ENCODE measurements at places on chromosomes 4 and X.

DNA sequence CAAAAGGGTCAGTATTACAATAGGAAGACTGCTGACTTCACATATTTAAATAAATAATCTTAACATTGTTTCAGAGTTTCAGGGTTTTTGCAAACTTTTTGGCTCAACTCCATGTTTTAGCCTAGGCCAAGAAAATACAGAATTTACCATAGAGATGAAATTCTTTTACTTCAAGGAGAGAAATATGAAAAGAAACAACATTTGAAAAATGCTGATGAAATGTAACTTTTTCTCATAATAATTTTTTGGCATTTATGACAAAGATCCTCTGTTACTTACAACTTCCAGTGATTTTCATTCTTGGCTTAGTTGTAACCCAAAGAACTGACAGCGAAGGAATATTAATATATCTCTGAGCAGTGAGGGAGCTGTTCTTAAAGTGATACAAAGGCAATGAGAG, 316.1 kb upstream of the EMCN start:
- no peak for DNase-seq

- DNase-seq = peak; percentile 60
Observed at GRCh38 chrX:39814391-39814790, 283.4 kb downstream of the BCOR start.

DNA sequence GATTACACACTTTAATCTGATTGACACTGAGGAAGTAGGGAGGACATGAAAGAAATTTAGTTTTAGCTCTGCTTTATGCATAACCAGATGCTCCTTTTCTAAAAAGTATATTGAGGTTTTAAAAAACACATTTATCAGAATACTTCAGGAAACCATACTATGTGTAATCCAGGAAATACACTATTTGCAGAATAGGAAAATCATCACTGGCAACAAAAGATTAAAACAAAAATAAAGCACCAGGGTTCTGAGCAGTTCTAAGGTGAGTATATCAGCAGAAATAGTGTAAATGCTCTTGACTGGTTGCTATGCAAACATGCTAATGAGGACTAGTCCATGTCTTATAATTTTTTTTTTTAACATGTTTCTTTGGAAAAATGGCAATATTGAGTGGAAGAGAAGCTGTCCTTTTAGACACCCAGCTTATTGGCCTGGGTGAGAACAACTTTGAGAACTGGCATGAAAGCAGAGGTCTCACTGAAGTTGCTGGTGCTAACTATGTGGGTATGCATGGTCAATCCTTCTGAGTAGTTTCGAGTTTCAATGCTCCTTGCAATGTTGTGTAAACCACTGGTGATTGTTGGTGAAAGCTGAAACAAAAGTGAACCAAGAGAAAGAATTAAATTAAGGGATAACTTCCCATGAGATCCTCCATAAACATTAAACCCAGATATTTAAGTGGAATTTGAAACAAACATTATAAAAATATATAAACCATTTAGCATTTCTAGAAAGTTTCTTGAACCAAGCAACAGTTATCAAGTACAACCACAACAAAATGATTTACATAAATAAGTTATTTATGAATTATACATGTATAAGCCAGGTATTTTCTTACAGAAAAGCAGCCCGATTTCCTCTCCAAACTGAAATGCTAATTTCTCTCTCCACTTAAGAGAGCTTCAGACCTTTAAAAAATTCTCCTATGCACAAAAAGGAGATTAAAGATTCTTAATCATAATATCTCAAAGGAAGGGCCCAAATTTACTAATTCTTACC, 20.4 kb upstream of the SCD5 start:
- DNase-seq = no peak

DNA sequence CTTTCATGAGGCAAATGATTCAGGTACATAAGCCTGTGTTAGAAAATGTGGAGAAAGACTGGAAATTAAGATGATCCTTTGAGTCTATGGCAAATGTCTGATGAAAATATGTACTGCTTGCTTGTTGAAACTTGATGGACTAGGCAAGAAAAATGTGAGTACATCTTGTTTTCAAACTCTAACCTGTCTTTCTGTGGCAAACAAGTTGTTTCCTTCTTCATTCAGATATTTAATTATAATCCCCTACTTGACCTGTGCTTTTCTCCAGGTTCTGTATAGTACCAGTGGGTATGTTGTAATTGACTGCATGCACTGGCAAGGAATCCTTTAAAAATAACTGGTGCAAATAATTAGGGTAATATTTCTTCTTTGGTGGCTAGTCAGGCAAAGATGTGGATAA, 136.7 kb downstream of the ARHGAP24 start:
- DNase-seq = no peak

- DNase-seq = peak; percentile 31
Observed at GRCh38 chr4:169185133-169185956, 85.4 kb downstream of the SH3RF1 start.

GRCh38 chrX:22959204-22959920, 40.4 kb upstream of the DDX53 start:
- DNase-seq = no peak

DNA sequence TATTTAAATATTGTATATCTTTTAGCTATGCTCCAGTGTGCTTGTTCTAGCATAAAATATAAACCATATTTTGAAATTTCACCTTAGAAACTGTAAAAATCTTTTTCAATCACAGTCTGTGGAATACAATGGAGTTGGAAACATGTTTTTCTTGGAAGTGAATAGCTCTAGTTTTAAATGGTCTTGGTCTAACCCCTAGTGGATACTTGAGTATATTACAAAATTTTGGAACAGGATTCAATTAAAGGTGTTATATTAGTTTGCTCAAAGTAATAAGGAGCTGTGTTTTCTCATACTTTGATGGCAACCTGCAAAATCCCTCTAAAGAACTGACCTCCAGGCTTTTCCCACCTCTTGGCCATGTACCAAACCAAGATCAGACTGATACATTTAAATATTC, 48.2 kb downstream of the STK26 start:
- peak; percentile 54 for DNase-seq

DNA sequence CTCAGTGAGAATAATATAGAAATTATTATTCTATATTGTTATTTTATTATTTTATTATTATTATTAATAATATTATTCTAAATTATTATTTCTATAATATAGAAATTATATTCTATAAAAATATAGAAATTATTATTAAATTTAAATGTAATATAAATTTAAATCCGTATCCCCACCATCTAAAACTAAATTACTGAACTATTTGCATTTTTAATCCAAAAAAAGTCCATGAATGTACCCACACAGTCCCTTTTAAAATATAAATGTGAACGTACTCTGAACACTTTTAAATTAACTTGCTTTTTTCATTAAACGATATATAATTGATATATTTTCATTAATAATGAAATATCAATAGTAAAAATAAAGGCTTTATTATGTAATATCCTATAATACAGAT, 248.3 kb upstream of the PCDH7 start:
- DNase-seq = no peak

- DNase-seq = no peak
Observed at GRCh38 chrX:71171110-71171801, 26.6 kb downstream of the NLGN3 start.

DNA sequence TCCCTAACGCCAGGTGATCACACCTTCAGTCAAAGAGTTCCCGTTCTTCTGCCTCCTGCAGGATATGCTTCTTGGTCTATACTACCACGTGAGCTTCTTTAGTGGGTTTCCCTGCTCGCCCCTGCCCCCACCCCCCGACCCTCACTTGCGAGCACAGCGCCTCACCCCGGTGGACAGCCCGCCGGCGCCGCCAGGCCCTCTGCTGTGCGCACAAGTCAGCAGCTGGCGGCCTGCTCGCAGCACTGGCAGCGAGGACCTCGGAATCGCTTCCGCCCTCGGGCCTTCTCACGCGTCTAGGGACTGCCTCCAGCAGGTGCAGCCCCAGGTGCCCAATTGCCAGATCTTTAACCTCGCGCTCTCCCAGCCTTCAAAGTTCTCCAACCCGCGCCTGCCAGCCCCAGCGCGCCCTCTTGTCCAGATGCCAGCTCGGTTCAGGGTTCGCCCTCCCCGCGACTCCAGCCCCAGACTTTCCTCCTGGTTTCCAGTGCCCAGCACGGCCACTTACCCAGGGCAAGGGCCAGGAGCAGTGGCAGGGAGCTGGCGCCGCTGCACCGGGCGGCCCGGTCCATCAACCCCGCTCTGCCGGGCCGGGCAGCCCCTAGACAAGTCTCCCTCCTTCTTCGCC, 454 bp downstream of the BTC start:
- DNase-seq = peak; percentile 58

DNA sequence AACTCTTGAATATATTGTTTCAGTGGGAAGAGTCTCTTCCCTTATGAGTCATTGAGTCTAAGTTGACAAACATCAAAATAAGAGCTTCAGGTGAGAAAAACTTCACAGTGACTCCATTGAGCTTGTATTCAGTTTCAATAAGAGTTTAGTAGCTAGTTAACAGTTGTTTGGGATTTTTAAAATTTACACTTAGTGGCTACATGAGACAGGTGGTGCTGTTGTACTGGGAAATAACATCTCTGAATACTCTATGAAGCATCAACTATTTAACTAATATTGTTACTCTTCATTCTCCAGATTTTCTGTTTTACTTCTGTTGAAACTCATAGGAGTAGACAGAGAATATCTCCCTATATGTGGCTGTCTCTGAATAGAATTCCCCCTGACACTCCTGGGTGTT, 1609.1 kb downstream of the C4orf33 start:
- DNase-seq = no peak

DNA sequence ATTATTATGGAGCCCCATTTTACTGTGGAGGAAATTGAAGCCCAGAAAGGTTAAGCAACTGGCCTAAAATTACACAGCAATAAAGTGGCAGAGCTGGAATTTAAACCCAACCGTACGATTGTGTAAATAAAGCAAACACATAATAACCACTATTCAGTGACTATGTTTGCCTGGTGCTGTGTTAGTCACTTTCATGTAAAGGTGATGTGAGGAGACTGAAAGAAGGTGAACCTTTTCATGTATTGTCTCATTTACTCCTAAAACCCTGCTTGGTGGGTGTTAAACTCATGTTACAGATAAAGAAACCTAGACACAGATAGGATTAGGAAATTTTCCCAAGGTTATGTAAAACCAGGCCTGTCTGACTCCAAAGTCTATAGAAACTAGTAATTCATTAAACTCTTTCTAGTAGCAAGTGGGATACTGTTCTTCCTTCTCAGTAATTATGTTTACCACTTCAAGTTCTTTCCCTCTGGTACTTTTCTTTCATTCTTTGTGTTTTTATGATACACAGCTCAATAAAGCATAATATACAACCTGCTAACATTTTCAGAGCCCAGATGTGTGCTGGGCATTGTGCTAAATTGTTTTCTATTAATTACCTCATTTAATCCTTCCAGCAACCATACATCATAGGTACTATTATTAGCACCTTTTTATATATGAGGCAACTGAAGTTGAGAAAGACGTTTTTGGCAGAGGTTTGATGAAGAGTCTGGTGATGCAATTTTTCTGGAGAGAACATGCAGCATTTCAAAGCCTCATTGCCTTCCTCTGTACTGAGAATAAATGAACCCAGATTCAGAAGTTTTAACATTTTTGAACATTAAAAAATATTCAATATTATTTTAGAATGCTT, 202.7 kb downstream of the SPRY1 start:
- DNase-seq = peak; percentile 80

DNA sequence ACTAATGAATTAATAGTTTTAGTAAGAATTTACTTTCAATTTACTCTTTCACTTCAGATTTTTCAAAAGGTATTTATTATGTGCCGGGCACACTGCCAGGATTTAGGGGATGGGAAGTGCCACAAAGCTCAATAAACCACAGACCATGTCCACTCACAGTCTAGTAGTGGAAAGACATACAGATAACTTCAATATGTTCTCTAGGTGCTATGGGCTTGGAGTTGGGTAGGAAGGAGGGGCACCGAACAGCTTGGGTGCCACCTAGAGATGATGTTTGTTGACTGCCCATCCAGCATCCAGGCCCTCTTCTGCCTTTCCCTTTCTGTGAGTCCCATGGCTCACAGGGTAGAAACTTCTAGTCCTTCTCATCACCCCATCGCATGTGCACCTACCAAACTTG, 17.8 kb downstream of the MFAP3L start:
- DNase-seq = no peak

GRCh38 chr4:179112441-179113170, 1670.4 kb upstream of the AGA start:
- peak; percentile 51 for DNase-seq

DNA sequence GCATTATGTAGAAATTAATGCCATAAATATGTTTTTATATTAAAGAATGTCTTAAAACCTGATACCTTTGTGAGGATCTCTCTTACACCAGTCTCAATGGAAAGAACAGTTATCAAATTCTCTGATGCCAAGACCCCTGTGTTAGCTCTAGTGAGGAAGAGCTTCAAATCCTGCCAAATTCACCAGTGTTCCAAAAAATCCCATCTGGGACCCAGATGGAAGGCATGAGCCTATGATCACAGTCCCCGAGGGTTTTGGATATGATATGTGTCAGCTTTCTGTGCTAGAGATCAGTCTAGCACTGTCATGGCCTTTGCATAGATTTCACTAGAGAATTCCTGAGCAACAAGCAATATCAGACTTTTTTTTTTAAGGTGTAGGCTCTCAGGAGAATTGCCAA, 412.1 kb downstream of the UBE2NL start:
- no peak for DNase-seq

GRCh38 chr4:3021127-3021526, 53.2 kb downstream of the HTT-AS start:
- no peak for DNase-seq

DNA sequence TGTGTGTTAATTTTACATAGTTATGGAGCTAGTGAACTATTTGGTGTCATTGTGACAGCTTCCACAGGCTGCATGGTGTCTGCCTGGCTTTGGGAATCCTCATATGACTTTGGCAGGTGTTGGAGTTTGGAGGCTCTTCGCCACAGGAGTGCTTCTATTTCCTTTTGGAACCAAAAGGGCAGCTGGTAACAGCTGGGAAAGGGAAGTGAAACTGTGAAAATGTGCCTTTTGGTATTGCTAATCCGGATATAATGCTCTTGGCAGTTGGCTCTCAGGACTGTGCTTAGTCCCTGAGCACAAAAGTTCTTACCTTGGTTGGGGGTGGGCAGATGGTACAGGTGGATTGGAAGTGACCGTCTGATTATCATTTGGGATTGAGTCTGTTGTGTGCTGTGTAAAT, 18.1 kb downstream of the OFD1 start:
- DNase-seq = no peak

DNA sequence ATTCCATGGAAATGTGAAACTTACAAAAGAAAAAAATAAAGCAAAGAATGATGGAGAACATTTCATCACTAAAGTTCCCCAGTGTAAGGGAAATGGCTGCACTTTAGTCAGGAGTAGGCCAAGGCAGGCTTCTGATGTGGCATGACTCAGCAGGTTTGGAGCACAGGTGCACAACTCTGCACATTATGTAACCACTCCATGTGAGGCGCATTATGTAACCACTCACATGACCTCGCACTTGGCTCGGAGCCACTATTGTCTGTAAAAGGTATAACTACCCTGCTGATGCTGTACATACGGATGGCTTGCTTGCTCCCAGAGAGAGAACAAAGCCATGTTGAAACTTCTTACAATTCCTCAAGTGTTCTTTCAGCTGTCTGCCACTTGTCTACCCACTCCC, 727.6 kb downstream of the TRAM1L1 start:
- no peak for DNase-seq
